ENCODE measurements at places on chromosomes 2 and 18. TPM values are rescaled to one million over a fixed set of nuclear protein-coding genes. Genes with fewer than 3 reads are reported as not detected.

- no peak for DNase-seq
Observed at GRCh38 chr2:202382684-202383083, 6.6 kb downstream of the BMPR2 start.

- DNase-seq = peak; percentile 69
Observed at GRCh38 chr18:67199993-67200617, 316.4 kb downstream of the DSEL start.

- DNase-seq = peak; percentile 4
Observed at GRCh38 chr18:51668101-51668500, 470.6 kb upstream of the MEX3C start.

GRCh38 chr18:77093067-77093430 lies 39.5 kb downstream of the MBP start:
- DNase-seq = no peak

- DNase-seq = peak; percentile 39
Observed at GRCh38 chr2:48532824-48533223, 2.9 kb downstream of the STON1 start.

- DNase-seq = peak; percentile 77
Observed at GRCh38 chr2:130336877-130337734, 5.6 kb upstream of the IMP4 start.

DNA sequence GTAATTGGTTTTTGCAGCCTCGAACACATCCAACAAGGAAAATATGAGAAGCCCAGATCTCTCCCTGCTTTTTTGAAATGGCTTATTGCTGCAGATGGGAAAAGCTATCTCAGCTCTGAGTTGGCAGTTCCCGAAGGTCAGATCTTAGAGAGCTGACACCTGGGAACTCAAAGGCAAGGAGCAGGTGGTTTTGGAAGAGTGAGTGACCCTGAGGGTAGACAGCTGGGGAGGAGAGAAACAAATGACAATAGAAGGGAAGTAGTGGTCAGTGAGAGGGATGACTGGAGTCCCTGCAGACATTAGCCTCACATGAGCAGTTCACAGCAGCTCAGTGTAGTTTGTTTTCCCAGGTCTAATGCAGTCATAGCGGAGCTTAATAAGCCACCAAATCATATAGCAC lies 317.9 kb downstream of the STK39 start:
- no peak for DNase-seq

- peak; percentile 68 for DNase-seq
Observed at GRCh38 chr2:46175419-46175818, 121.8 kb upstream of the EPAS1 start.

DNA sequence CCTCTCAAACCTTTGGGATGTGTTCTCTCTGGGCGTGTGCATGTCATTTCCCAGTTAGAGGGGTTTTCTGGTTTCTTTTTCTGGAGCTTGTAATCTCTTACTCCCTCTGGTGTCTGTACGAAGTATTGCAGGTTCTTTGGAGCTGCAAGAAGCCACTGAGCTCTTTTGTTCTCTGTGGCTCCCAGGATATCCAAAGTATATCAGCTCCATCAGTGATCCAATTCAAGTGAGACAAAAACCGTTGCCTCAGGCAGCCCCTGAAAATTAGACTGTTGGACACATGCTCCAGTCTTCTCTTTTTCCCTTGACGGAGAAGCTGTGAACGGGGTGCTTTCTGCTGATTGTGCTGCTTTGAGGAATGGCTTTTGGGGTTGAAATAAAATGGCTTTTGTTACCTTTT lies 59.0 kb upstream of the LDLRAD4 start:
- DNase-seq = peak; percentile 73

GRCh38 chr2:172305066-172305465 lies 122.3 kb upstream of the ITGA6 start:
- DNase-seq = no peak

DNA sequence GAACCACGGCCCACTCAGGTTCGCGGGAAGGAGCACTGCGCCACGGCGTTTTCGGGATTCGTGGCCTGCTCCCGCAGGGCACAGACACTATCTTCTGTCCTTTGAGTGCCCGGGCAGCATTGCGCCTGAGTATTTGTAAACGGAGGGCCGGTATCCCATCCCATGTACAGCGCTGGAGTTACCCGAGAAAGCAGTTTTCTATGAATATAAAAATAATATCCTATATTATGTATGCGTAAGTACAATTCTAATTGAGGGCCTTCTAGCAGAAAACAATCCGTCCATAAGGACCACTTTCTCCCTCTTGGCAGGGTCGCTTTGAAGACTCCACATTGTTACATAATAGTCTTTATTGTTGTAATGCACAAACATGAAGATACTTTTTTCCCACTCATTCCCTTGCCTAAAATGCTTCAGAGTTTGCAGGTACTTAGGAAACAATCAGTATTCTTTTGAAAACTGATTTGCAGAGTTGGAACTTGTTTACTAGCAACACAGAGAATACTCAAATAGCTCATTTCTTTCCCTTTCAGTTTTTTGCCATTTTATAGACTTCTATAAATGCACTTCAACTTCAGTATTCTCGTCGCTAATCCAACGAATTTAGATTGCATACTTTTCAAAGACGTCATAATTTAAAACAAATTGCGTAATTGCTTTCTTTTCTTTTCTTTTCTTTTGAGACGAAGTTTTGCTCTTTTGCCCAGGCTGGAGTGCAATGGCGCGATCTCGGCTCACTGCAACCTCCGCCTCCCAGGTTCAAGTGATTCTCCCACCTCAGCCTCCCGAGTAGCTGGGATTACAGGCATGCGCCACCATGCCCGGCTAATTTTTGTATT lies 1.0 kb upstream of the REV1 start:
- DNase-seq = no peak

- DNase-seq = no peak
Observed at GRCh38 chr2:88574445-88574844, 52.8 kb downstream of the EIF2AK3 start.

- peak; percentile 86 for DNase-seq
Observed at GRCh38 chr2:20378891-20379519, 28.4 kb upstream of the PUM2 start.

DNA sequence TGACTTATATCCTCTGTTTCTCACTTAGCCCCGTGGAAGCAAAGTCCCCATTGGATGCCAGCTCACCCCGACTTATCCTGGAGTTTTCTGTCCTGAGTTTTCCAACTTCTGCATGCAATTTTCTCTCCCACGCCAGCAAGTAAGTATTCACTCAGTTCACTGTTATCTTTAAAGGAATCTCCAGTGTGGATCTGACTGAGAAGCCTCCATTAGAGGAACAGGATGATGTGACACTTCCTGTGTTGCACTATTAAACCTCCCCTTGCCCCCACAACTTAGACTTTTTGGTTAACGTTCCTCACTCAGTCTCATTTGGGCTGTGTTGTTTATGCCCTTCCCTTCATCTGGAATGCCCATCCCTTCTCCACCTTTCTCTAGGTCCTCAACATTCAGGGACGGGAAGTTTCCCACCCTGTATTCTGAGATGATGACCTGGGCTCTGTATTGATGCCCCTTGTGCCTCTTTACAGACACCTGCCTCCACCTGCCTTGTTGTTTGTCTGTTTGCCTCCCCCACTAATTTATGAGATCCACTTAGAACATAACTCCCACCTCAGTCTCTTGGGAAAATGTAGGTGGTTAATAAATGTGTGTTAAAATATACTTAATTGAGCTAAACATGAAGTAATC lies 536.1 kb upstream of the RAB6C start:
- no peak for DNase-seq

DNA sequence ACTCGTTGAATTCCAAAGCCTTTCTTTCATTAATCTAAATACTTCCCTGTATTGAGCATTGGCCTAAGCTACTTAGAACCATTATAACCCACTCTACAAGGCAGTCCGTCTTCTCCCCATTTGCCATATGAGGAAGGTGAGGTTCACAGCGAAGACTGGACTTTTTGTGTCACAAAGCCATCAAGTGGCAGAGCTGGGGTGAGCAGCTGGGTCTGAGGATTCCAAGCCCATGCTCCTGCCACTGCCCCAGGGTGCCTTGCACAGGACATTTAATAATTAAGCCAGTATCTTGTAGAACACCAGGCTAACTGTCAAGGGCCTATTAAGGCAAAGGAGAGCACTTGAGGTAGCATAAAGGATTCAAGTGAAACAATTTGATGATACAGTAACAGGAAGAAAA lies 68.8 kb upstream of the ZNF397 start:
- no peak for DNase-seq

- no peak for DNase-seq
Observed at GRCh38 chr2:30394096-30394495, 53.0 kb upstream of the LCLAT1 start.

GRCh38 chr2:73827018-73827417 lies 1.7 kb upstream of the STAMBP start:
- DNase-seq = peak; percentile 51

DNA sequence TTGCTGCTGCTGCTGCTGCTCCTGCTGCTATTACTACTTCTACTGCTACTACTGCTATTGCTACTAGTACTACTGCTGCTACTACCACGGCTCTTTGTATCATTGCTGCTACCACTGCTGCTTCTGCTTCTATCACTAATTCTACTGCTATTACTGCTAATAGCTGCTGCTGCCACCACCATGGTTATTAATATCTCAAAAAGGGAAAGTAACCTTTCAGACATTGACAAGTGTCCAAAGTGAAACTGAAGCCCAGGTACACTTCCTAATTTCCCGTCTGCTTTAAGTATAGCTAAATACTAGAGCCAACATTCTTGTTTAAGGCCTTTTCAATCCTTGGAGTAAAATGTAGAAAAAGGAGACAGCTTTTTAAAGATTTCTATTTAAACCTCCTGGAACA lies 45.4 kb upstream of the EHBP1 start:
- no peak for DNase-seq

- DNase-seq = no peak
Observed at GRCh38 chr2:72084584-72084976, 63.1 kb downstream of the CYP26B1 start.

- no peak for DNase-seq
Observed at GRCh38 chr2:148754864-148755263, 110.3 kb downstream of the EPC2 start.

DNA sequence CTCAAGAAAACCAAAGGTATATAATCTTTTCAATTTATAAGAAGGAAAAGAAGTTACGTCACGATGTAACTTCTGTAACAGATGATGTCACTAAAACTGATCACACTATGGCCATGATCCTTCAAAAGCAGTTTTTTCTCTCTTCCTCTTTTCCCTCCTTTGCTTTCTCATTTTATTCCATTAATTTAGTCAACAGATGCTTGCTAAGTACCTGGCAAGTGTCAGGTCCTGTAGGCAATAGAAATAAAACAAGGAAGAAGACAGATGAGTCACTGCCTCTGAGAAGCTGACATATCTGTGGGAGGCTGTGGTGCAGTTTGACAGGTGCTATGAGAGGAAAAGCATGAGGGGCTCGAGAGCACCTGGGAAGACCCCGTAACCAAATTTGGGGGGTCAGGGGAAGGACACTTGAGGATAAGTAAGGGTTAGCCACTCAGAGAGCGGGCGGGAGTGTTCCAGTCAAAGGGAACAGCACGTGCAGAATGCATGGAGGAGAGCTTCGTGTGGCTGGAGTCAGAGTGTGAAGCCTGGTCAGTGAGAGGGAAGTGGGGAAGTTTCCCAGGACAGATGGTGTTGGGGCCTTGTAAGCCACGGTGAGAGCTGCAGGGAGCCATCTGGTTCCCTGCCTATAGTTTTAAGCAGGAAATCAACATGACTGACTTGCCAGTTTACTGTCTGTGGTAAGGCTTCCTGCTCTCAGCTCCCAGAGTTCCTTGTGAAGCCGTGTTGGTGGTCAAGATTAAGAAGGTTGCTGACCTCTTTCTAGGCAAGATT lies 198.8 kb upstream of the FOSL2 start:
- DNase-seq = peak; percentile 46

DNA sequence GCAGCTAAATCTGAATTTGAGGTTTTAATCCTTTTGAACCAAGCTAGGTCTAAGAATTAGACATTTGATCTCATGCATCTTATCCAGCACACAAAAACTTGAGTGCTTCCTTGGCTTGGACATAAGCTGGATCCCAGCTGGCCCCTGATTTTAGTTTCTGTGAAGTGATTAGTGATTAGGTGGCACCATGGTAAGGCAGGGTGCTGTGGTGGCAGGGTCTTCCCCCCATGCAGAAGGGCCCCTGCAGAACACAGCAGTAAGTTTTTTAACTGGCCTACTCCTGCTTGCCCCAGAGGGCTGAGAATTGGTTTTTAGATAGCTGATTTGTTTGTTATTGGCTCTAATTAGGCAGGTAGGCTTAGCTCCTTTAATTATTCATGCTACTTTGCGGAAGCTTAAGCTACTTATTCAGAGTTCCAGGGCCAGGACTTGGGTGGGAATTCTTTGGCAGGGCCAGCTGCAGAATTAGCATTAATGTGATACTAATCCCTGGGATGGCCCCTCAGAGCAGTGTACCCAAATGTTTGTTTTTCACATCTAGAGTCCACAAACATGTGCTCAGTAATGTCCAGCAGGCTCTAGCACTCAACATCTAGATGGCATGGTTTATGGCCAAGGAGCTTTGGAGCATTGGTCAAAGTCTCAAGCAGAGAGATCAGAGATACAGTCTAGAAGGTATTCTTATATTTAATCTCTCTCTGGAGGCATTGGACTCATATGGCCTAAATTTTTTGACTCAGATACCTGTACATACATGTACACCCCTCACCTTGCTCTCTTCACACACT lies 99.6 kb downstream of the FMNL2 start:
- no peak for DNase-seq

DNA sequence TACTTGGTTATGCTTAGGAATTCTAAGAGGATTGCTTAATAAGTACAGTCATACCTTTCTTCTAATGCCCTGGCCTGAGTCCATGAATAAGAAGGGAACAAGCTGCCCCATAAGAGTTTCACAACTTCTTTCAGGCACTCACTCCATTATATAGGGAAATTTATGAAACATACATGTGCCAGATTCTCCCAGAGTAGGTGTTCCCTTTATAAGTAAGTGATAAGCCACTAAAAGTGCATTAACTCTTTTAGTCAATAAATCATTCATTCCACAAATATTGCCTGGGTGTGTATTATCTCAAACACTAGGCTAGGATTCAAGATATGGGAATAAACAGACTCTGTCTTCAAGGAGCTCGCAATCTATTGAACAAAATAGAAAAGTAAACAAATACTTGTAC lies 84.5 kb upstream of the RBBP8 start:
- peak; percentile 82 for DNase-seq

GRCh38 chr2:20672201-20672951 lies 5.4 kb downstream of the GDF7 start:
- DNase-seq = no peak

The TEKT4 gene
- polyA plus RNA-seq = not detected

The ATP6V1C2 gene
- not detected for polyA plus RNA-seq

The TUBA4B gene
- polyA plus RNA-seq = not detected

The REG1B gene
- polyA plus RNA-seq = not detected

The ANKRD30B gene
- not detected for polyA plus RNA-seq

The RNF152 gene
- 7.5 TPM for polyA plus RNA-seq

The CAB39 gene
- 38.2 TPM for polyA plus RNA-seq

The UGT1A6 gene
- not detected for polyA plus RNA-seq

The MAP3K20 gene
- polyA plus RNA-seq = 27.5 TPM

The IL37 gene
- 0.15 TPM for polyA plus RNA-seq

The SLC16A14 gene
- 0.49 TPM for polyA plus RNA-seq

The RTP5 gene
- polyA plus RNA-seq = not detected

The MALT1 gene
- 8.3 TPM for polyA plus RNA-seq

The HNMT gene
- 6.4 TPM for polyA plus RNA-seq

The IL1R2 gene
- not detected for polyA plus RNA-seq

The PARD3B gene
- 3.3 TPM for polyA plus RNA-seq

The NR4A2 gene
- polyA plus RNA-seq = 2.3 TPM

Measured in IMR-90 (cell line).